ENCODE measurements at places on chromosomes 5 and 9. TPM values are rescaled to one million over a fixed set of nuclear protein-coding genes. Genes with fewer than 3 reads are reported as not detected.

DNA sequence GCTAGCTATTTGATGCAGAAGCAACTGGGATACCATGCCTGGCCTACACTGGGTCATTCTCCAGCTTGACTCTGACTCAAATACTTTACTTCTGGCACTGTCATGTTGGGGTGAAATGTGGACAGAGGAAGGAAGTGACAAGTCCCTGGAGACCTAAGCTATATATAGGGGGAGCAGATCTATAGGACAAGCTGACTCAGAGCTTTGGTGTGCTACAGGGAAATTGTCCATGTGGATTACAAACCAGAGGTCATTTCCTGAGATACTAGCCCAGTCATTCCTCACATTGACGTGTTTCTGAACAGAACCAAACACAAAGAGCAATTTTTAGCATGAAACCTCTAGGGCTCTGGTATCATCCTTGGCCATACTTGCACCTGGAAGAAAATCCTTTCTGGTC lies 531.6 kb upstream of the CLINT1 start:
- DNase-seq = no peak

GRCh38 chr5:169763376-169764017 lies 126.4 kb downstream of the DOCK2 start:
- DNase-seq = no peak

GRCh38 chr5:8020861-8021514 lies 152.0 kb downstream of the MTRR start:
- no peak for DNase-seq

- no peak for DNase-seq
Measured at GRCh38 chr9:76525196-76525595, 66.2 kb downstream of the GCNT1 start.

- no peak for DNase-seq
Measured at GRCh38 chr9:122100756-122101155, 7.6 kb upstream of the TTLL11 start.

DNA sequence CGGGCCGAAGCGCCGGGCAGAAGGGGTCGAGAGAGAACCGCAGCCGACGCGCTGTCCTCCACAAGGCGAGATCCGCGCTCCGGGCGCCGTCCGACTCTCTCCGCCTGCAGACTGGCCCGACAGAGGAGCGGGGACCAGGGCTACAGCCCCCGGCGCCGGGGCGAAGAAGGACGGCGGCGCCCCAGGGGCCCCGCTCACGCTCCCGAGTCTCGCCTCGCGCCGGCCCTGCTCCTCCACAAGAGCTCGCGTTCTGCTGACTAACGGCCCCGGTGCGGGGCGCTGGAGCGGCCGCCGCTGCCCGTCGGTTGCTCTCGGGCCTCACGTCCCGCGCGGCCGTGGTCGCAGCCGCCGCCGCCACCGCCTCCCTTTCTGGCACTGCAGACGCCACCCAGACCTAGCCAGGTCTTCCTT lies 338 bp downstream of the ABHD17B start:
- no peak for DNase-seq

GRCh38 chr5:175733017-175733416 lies 75.1 kb downstream of the HRH2 start:
- DNase-seq = no peak

- DNase-seq = no peak
Measured at GRCh38 chr9:846852-847251, 5.4 kb downstream of the DMRT1 start.

GRCh38 chr5:132480042-132480441 lies 10.5 kb downstream of the IRF1 start:
- DNase-seq = no peak

- no peak for DNase-seq
Measured at GRCh38 chr9:34035656-34036055, 13.0 kb downstream of the UBAP2 start.

SPINK13 gene
- total RNA-seq = not detected

OR13C9 gene
- not detected for total RNA-seq

GFI1B gene
- 1.1 TPM for total RNA-seq

DMRTA1 gene
- total RNA-seq = 1.7 TPM

PCDHAC1 gene
- 3.1 TPM for total RNA-seq

WHRN gene
- total RNA-seq = 6.2 TPM

HEMGN gene
- 0.56 TPM for total RNA-seq

Measured in lower lobe of right lung (tissue), 2 donors.